AG04449 (cell line): ENCODE measurements at places on chromosomes 3 and 15.

DNA sequence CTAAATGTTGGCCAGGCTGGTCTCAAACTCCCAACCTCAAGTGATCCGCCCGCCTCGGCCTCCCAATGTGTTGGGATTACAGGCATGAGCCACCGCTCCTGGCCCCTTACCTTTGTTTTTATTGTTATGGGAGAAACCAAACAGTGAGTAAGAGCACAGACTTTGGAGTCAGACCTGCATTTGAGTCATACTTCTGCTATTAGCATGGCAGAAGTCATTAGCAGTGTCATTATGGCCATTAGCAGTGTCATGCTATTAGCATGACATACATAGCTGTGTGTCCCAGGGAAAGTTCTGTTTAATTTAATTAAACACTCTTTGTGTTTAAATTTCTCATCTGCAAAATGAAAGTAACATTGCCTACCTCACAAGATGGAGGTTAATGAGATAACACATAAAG, 54.8 kb downstream of the SQOR start:
- DNase-seq: no peak

GRCh38 chr3:15367059-15367458, 34.7 kb upstream of the SH3BP5 start:
- no peak for DNase-seq

GRCh38 chr15:68272721-68273271, 4.7 kb upstream of the FEM1B start:
- DNase-seq: peak; percentile 61

- no peak for DNase-seq
Measured at GRCh38 chr3:110324171-110324705, 747.4 kb upstream of the NECTIN3 start.

DNA sequence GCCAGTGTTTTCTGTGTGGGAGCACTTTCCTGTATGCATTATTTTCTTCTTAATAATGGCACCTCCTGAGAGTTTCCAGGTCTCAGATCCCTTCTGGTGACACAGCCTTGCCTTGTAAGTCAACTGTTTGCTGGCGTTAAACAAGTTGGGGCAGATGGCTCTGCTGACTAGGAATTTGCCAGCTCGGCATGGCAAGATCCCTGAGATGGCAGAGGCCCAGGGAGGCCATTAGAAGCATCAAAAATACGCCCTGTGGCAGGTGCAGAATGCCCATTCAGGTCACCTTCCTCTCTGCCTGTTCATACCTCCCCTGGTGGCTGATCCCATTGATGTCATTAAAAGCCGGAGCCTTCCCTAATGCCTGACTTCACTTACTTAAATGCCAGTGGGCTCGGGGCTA, 320.9 kb upstream of the CTDSPL start:
- DNase-seq: no peak

DNA sequence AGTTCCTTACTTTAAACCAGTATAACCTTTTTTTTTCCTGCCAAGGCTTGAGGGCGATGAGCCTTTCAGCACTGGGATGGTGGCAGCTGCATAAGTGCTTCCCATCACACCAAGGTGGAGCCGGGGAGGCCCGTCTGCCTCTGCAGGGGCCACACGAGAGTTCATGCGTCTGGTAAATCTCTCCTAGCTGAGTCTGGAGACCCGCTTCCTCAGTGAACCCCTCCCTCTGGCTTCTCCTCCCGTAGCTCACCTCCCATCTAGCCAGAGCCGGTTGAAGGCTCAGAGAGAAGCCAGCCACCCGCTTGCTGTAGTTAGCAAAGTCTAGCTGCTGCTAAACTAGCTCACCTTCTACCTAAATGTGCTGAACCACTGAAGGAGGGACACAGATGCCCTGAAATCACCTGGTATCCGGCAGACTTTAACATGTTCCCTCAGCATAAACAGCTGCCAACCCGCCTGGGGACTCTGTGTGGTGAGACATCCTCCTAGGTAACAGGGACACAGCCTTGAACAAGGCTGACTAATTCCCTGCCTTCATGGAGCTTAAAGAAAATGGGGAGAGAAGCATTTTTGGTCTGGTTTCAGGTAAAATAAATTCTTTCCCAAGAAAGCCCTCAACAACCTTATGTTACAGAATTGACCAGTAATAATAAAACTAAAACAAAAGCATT, 42.9 kb downstream of the RLBP1 start:
- no peak for DNase-seq

- DNase-seq: no peak
Measured at GRCh38 chr15:88882785-88883184, 12.6 kb downstream of the HAPLN3 start.

GRCh38 chr3:134039161-134039862, 9.6 kb upstream of the SLCO2A1 start:
- DNase-seq: no peak

GRCh38 chr3:151259664-151260063, 18.7 kb downstream of the P2RY14 start:
- DNase-seq: no peak

- DNase-seq: no peak
Measured at GRCh38 chr3:100614941-100615340, 5.5 kb downstream of the ADGRG7 start.

- DNase-seq: no peak
Measured at GRCh38 chr3:50154840-50155490, at the start of gene SEMA3F. SEMA3F (plus strand) TSS chr3:50155324; CDS start chr3:50159623, 4,299 bp downstream.

- DNase-seq: no peak
Measured at GRCh38 chr3:4474683-4475490, 7.8 kb upstream of the SUMF1 start.

GRCh38 chr3:40899286-40899712, 300.0 kb upstream of the CTNNB1 start:
- DNase-seq: no peak

GRCh38 chr3:155244216-155244615, 49.3 kb downstream of the STRIT1 start:
- DNase-seq: no peak

GRCh38 chr3:64945171-64945729, 257.4 kb upstream of the ADAMTS9 start:
- no peak for DNase-seq

DNA sequence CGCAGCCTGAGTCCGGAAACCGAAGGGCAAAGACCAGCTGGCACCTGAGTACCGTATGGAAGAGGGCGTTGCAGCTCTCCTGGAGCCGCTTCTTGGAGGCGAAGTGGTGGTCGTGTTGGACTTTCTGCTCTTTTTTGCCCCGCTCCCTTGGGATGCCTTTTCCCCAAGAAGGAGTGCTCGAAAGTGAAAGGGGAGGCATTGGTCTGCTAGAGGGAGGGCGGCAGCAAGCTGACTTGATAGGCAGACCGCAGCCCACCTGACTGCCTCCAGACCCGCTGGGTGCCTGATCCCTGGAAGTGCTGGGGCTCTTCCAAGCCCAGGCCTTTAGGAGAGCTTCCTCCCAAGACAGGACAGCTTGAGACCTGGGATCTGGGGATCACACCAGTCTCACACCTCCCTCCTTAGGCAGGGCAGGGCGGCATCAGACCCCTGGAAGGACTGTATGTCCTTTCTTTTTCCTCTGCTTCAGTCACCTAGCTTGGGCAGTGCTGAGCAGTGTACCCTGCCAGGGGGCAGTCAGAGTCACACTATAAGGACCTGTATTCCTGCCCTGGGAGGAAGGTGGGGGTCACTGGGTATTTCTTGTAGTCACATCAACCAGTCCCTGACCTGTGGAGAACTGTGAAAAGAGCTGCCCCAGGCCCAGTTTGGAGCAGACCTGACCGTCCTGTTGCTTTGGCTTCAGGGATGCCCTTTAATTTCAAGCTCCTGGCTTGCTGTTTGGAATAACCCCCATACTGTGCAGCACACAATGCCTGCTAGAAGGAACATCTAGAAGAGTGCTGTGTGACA, 2.1 kb downstream of the ACVR2B start:
- DNase-seq: no peak

DNA sequence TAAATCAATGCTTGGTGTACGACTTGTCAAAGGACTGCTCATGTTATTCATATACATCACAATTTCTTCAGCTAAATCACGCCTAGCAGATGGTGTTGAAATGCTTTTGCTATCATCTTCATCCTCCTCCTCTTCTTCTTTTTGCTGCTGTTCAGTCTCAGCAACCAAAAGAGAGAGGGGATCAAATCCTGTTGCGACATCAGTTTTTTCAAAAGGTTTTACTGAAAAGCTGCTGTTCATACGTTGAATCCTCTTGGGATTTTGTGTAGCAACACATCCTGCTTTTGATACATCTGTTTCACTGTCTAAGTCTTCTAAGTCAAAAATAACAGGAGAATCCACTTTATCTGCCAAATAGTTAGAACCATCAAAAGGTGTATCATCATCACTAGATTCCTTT, 69.0 kb downstream of the SLC24A1 start:
- DNase-seq: no peak
